Neural crest cell (in vitro differentiated cells): ENCODE measurements at places on chromosomes 2 and 18.

DNA sequence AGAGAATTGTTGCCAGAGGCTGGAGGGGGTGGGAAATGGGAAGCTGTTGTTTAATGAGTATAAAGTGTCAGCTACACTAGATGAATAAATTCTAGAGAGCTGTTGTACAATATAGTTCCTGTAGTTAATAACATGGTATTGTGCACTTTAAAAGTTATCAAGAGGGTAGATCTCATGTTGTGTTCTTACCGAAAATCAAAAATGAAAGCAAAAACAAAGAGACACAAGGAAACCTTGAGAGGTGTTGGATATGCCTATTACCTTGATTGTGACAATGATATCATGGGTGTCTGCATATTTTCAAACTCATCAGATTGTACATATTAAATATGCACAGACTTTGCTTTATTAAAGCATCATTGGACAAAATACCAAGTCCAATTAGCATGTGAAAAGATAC, 43.2 kb downstream of the SCG2 start:
- DNase-seq = no peak

GRCh38 chr18:9296233-9297006, 38.2 kb upstream of the TWSG1 start:
- no peak for DNase-seq

DNA sequence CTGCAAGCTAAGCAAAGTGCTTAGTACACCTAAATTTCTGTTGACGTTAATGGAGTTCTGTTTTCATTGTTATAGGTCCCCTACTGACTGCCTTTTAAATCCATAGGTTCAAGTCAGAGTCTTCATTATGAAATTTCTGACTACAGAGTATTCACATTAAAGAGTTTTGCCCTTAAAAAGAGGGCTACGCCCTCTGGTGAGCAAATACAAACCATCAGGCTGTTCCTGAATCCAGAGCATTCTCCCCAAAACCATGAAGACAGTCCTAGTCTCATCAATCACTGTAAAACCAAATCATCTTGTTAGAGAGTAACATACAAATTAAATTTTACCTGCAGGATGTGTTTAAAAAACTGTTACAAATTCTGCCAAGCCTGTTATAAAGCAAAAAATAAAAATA, 1091.7 kb downstream of the TDRD15 start:
- DNase-seq = no peak

DNA sequence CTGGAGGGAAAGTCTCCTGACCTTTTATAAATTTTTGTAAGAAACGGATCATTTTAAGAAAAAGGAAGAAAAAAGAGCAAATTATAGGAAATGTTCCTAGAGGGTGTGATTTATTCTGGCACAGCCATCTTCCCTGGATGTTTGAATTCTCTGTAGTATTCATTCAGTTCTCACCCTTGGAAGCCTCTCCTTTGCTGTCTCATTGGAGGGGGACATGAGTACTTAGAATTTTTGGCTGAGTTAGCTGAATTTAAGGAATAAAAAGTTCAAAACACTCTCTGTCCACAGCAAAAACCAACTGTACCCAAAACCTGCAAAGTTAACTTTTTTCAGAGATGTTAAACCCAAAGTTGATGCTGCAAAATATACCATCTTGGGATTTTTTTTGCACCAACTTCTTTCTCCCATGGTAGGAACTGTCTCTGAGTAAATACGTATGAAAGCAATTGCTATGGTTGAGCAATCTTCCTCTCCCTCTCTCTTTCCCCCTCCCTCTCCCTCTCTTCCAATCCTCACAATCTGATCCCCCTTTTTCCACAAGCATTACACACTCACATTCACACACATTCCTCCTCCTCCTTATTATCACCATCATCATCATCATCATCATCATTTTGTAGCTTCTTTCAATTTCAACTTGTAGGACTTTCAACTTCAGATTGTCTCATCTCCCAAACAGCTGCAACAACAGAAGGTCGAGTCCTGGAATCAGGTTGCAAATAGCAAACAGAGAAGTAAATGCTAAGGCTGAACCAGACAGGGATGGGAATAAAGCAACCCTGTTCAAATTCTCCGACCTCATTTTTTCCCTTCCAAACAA, 183.7 kb downstream of the GFPT1 start:
- no peak for DNase-seq
